ENCODE measurements at places on chromosomes 16 and 17.

- no peak for DNase-seq
Observed at GRCh38 chr17:35011671-35012216, 31.4 kb downstream of the LIG3 start.

DNA sequence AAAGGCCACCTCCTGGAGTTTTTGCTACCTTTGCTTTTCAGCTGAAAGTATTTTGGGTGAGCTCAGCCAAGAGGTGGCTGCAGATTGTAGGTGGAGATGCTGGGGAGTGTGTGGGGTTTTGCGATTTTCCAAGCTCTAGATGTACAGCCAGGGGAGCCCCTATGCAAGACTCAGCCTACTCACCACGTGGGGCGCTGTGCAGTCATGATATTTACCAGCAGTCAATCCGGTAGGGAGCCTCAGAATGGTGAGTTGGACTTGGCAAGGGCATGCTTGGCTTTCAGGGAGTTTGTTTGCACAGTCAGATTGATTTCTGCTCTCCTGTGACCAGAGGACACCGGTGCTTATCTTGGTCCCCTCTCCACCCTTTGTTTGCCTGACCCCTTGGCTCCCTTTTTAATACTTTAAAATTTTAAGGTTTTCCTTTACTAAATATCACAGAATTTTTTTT, 175.3 kb downstream of the UTP18 start:
- DNase-seq, result no peak

GRCh38 chr17:71334048-71334751, 786.6 kb upstream of the SOX9 start:
- DNase-seq, result no peak

DNA sequence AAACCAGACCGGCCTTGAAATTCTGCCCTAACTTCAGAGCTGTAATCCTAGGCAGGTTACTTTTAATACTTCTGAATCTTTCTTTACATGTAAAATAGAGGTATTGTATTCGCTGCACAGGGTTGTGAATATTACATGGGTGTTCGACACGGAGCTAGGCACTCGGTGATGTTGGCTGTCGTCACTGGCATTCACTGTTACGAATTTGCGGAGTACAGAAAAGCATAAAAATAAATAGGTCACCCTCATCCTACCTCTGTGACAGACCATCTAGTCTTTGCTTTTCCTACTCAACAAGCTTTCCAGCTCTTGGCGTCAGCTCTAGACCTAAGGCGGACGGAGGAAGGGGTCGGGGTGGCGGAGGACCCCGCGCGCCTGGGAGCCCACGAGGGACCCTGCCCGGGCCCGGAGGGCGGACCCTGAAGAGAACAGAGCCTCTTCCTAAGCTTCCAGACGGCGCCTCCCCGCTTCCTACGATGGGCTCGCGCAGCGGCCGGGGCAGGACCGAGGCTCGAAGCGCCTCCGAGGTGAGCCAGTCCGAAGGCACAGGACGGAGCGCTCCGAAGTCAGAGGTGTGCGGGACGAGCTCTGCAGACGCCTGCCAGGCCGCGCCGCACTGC, 879 bp upstream of the SPG7 start:
- no peak for DNase-seq

- DNase-seq, result no peak
Observed at GRCh38 chr17:38584350-38584925, 21.3 kb downstream of the SRCIN1 start.

DNA sequence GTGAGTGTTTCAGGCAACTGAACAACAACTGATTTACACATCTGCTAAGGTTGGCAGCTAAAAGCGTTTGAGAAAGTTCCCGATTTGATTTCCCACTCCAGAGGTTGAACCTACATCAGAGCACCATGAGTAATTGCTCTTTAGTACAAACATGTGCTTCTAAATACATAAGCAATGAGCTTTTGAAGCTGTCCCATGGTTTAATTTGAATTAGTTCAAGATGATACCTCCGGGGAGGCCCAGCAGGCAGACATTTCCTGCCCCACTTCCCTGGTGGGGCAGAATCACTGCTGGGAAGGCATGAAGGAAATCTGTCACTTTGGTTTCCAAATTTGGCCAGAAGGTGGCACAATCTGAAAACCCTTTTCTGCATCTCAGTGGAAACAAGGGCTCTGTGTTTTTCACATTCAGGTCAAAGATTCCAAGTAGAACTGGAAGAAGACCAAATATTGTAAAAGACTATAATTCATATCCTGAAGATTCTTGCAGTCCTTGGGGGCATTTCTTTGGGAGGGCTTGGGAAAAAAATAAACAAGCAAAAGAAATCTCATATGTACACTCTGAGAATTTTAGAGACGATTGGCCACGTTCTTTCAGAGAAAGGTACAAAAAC, 176.2 kb upstream of the FAM20A start:
- no peak for DNase-seq

DNA sequence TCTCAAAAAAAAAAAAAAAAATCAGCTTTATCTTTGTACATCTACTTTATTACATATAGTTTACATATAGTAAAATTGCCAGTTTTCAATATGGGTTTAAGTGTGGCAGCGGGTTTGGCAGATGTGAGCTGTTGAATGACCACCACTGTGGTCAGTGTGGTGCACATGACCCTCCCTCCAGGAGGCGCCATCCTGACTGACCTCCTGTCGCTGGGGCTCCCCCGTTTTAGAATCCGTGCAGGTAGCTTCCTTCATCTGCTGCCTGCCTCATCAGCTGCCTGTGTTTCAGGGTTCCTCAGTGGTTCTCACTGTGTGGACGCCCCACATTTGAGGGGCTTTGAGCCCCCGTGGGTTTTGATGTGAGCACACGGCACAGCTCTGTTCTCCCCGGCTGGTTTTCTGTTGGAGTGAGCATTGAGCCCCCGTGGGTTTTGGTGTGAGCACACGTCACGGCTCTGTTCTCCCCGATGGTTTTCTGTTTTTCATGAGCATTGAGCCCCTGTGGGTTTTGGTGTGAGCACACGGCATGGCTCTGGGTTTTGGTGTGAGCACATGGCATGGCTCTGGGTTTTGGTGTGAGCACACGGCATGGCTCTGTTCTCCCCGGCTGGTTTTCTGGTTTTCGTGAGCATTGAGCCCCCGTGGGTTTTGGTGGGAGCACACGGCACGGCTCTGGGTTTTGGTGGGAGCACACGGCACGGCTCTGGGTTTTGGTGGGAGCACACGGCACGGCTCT, 57.9 kb upstream of the ZNF750 start:
- no peak for DNase-seq

DNA sequence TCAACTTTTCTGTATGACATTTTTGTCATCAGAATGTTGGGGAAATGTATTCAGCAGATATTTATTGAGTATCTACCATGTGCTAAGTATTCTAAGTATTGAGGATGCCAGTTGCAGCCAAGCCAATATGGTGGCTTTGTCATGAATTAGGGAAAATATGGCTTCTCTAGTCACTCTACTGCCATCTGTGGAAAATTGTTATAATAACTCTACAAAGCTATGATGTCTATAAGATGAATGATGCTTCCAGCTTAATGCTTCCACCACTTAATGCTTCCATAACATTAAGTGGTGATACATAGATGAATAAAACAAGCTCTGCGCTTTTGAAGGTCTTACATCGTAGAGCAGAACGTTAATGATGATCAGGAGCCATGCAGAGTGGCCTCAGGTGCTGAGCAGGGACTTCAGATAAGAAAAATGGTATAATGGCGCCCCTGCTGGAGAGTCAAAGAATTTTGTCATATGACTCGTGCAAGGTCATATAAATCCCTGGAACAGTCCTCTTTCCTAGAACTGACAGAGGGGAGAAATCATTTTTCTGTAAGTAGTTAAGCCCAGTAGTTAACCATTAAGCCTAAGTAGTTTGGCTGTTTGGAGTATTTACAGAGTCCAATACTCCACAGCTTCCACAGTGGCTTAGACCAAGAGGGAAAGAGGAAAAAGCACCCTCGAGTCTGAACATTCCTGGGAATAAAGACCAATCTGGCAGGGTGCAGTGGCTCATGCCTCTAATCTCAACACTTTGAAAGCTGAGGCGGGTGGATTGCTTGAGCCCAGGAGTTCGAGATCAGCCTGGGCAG, 2.7 kb upstream of the TMIGD1 start:
- no peak for DNase-seq

- DNase-seq, result no peak
Observed at GRCh38 chr17:4440690-4441686, 7.2 kb downstream of the SPNS3 start.

- no peak for DNase-seq
Observed at GRCh38 chr17:34098699-34099098, 156.4 kb upstream of the CCL2 start.

GRCh38 chr17:78304549-78305037, 55.3 kb downstream of the SOCS3 start:
- DNase-seq, result no peak

- no peak for DNase-seq
Observed at GRCh38 chr16:78749745-78750268, 650.4 kb downstream of the WWOX start.

GRCh38 chr16:56013962-56014552, 138.9 kb upstream of the CES5A start:
- no peak for DNase-seq

GRCh38 chr16:81831722-81832126, 52.6 kb downstream of the PLCG2 start:
- DNase-seq, result no peak

DNA sequence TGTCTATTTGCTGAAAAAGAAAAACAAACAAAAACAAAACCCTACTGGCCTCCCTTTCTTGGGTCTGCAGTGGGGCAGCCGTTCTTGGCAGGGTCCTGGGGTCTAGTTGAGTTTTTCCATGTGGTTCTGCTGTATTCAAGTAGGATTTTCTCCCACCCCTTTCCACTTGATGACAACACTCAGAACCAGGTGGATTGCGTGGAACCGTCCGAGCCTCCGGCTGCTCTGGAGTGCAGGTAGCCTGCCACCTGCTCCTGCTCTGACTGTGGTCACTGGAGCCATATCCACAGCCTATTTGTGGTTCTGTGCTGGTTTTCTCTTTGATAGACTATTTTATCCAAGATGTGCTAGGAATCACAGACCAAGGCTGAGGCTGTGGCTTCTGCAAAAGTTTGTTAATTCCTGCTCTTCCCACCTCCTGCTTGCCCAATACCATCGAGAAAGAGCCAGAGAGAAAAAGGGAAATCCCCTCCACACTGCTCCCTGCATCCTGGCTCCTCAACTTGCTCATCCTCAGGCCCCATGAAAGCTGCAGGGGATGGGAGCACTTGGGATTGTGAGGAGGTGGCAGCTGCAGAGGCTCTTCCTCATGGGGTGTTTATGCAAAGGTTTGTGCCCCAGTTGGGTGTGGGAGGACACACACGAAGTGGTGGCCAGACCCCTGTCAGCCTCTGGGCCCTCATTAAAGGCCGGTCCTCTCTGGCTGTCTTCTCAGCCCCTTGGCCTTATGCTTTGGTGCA, 377.8 kb upstream of the TNRC6C start:
- no peak for DNase-seq

DNA sequence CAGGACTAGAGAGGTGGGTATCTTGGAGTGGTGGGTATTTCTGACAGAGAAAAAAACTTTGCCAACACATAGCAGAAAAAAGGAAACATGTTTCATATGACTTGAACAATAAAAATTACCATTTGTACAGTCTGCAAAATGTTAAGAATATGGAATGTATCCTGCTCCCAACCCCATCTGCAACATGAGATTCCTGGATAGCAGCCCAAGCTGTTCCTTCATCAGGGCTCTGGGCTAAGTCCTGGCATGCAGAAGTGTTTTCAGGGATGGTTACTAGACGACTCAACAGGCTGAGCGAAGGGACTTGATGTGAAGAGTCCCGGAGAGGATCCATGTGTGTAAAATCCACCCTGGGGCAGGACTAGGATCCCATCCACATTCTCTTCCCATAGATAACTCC, 121.0 kb upstream of the IRX3 start:
- DNase-seq, result no peak

- no peak for DNase-seq
Observed at GRCh38 chr17:47254403-47254943, 846 bp downstream of the ITGB3 start.

DNA sequence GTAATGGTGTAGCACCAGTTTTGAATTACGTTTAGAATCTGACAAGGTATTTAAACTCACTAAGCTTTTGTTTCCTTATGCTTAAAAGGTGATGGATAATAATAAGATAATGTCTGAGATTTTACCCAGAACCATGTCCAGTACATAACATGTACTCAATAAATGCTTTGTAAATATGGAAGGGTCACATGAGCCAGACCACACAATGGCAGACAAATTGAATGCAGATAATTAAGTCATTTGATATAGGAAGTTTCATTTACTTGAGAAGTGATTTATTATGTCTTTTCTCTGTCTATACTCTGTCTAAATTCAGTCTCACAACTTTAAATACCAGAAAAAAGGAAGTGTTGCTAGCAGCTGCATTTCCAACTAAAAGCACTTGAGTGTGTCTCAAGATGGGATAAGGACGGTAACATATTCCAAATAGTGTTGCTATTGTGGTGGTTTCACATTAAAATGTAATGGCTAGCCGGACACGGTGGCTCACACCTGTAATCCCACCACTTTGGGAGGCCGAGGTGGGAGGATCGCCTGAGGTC, 52.5 kb upstream of the DHX40 start:
- DNase-seq, result peak; percentile 45

GRCh38 chr17:18117982-18118975, 9.7 kb downstream of the MYO15A start:
- no peak for DNase-seq

GRCh38 chr16:24890746-24891145, 45.0 kb downstream of the SLC5A11 start:
- DNase-seq, result no peak

DNA sequence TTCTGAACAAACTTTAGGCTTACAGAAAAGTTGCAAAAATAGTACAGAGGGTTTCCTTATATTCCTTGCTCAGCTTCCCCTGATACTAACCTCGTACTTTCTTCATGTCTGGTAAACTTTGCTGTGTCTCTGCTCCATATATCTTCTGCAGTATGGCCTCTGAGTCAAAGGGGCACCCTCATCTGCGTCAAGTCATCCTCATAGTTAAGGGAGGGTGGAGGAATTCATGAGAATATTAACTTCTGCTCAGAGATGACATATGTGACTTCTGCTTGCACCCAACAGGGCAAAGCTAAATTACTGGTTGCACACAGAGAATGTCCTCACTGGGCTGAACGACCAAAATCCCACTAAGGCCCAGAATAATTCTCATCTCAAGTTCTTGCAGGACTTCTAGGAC, 4.3 kb upstream of the CCL7 start:
- DNase-seq, result no peak

DNA sequence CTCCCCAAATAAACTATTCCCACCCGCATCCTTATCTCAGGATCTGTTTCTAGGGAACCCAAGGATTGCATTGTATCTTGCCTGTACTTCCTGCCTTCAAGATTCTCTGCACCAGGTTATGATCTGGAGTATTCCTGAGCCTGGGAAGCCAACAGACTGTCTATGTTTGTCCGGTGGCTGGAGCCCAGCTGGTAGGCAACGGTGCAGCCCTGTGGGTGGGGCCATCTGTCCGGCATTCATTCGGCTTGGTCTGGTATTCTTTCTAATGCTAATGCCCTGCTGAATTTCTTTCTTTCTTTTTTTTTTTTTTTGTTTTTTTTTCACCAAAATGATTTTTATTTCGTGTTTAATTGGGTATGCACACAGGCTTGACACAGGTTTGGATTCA, 20.7 kb upstream of the TVP23A start:
- no peak for DNase-seq

GRCh38 chr16:67190448-67191399, 788 bp upstream of the EXOC3L1 start:
- no peak for DNase-seq
